Jurkat, Clone E6-1 (cell line): ENCODE measurements at places on chromosomes 5 and 9.
A peak's percentile ranks its signal among the peaks of the same experiment; 100 is the strongest.

DNA sequence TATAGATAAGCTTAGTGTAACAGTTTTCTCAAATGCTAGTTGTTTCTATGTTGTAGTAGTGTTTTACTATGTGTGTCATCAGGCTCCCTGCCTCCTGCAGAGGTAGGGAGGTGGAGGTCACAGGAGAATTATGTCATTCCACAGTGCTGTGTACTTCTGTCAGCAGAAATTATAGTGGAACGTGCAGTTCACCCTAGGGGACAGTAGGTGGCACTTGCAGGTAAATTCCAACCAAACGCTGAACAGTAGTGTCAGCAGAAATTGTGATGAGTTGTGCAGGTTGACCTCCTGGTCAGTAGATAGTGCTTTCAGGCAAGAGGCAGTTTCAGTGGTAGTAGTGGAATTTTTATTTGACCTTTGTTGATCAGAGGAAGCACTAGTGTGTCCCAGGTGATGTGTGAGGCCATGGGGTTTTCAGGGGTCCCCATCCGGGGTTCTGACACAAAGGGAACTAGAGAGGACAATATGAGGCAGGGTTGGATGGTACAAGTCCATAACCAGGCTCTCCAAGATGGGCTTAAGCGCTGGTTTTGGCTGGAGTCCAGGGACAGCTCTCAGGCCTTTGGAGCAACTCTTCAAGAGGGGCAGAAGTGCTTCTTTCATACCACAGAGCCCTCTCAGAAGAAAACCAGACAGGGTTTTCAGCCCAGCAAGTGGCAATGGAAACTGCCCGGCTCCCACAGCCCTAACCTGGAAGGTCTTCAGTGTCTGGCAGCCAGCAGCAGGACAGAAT is 402.9 kb downstream of the CYLC2 start:
- peak; percentile 54 for DNase-seq

DNA sequence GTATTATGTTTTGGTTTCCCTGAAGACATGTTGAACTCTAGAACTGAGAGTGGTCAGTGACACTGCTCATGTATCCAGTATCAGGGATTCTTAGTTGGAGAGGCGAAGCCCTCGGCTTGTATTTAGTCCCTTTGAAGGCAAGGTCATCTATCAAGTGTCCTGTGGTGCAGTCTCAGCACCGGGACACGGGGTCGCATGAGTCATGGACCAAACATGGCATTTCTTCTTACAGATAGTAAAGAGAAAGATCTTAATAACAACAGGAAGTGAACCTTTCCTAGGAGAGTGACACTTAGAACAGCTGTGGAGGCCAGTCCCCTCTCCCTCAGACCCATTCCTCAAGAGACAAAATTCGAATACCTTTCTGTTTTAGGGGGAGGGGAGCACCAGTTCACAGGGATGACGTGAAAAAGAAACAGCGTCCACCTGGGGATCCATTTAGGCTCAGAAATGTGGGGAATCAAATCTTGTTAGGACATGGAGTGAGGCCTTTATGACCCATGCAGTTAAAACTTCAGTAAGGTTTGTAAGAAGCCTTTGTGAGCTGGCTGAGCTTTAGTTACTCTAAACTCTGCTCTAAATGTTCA is 86.5 kb downstream of the ADGRV1 start:
- DNase-seq: no peak

- DNase-seq: no peak
These were observed 2.9 kb downstream of the STK10 start for GRCh38 chr5:172185096-172185461.

- DNase-seq: no peak
These were observed 26.8 kb downstream of the GRIA1 start for GRCh38 chr5:153517241-153517611.

GRCh38 chr5:134255418-134256150 is 29.7 kb upstream of the PPP2CA start:
- no peak for DNase-seq

DNA sequence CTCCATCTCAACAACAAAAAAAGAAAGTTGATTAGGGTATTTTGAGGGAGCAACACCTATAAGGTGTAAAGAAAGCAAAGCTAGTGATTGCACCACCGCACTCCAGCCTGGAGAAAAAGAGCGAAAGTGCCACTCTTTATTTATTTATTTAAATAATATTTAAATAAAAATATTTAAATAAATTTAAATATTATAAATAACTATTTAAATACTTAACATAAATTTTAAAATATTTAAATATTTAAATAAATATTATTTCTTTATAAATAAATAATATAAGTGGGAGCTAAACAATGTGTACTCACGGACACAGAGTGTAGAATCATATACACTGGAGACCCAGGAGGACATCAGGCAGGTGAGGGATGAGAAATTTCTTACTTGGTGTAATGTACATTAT is 64.4 kb upstream of the TRIO start:
- no peak for DNase-seq

- no peak for DNase-seq
These were observed 88.8 kb downstream of the CARTPT start for GRCh38 chr5:71807909-71808308.

- DNase-seq: peak; percentile 28
These were observed 54.6 kb upstream of the STXBP1 start for GRCh38 chr9:127557466-127557869.

- DNase-seq: no peak
These were observed 43.3 kb downstream of the SH3GL2 start for GRCh38 chr9:17622141-17622540.

DNA sequence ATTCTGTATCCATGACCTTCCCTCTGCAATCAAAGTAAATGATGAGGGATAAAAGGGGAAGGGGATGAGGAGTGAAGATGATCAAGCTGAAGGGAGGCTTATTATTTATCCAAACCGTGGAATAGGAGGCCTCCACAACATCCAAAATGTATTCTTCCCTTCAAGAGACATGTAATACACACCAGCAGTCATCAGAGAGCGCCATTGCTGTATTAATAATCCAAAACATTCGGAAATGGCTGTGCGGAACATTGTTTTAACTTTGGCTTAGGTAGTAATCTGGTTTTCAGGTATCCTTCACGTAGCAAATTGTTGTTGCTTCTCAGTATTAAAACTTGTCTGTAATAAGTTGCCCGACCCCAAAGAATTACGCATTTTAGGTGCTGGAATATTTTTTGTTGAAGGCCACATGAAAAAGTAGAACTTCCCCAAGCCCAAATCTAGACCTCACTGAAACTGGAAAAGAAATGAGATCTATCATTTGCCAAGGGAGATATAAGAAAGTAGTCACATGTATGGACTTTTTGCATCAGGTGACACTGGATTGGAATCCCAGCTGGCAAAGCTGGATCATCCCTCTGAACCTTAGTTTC is 2.6 kb upstream of the BOD1 start:
- DNase-seq: peak; percentile 44

DNA sequence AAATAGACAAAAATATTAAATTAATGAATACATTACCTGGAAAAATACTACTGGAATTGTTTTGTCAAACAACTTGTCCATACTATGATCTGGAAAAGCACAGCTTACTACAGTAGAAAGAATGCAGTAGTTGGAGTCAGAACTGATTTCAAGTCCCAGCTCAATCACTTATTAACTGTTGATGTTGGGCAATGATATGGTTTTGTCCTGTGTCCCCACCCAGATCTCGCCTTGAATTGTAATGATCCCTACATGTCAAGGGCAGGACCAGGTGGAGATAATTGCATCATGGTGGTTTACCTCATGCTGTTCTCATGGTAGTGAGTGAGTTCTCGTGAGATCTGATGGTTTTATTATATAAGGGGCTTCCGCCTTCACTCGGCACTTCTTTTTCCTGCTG is 247.5 kb downstream of the CD180 start:
- DNase-seq: no peak

DNA sequence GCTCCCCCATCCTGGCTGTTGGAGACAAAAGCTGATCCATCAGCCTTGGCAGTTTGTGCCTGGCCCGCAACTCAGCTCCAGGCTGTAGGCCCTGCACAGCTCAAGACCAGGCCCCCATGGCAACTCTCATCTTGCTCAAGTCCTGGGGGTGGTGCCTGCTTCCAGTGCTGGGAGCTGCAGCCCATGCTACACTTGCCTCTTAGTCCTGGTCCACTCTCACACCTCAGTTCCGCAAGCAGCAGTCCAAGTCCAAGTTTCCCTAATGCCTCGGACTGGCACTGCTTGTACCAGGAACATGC is 14.2 kb downstream of the AHRR start:
- no peak for DNase-seq

DNA sequence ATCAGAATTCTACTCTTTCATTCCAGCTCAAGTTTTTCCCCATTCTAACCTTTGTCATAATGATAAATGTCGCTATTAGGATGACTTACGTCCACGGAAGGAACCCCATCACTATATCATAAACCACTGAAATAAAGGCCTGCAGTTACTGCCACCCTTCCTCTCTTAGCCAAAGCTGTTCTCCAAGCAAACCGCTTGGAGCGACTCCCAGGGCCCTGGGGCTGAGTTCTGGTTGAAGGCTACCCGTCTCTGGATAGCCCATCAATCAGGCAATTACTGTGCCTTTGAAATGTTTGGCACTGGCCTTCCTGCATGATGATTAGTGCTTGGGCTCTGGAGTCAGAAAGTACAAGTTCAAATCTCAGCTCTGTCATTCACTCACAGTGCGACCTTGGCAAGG is 386.0 kb downstream of the SPOCK1 start:
- DNase-seq: no peak

- peak; percentile 26 for DNase-seq
These were observed at the start of gene FAM169A for GRCh38 chr5:74865804-74866595. TSS of gene FAM169A (minus strand) at chr5:74866387. CDS start at chr5:74841676, 24,711 bp downstream.

- DNase-seq: no peak
These were observed 158.0 kb upstream of the RETREG1 start for GRCh38 chr5:16774806-16775205.

DNA sequence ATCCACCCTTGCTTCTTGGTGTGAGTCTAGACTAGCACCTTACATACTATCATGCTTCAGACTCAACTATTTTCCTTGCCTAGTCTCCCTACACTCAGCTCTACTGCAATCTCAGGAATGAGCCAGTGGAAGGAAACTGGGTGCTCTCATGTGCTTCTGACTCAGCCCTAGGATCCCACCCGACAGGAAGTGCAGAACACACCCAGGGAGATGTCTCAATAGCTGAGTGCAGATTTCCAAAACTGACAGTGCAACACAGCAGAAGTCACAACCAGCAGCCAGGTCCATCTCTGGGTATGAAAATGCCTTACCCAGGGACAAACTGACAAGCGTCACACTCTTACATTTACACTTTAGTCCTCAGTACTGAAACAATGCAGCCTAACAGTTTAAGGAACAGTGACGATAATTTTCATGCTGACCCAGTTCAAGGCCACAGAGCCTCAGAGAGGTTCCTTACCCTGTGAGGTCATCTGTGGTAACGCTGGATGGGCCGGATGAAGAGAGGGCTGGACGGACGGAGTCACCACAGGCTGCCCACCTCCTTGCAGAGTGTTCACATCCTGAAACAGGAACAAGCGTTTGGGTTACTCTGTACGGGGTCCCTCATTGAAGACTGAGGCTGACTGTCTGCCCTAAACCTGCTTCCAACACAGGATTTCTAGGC is 33.0 kb downstream of the FKBP15 start:
- no peak for DNase-seq

- DNase-seq: no peak
These were observed 124.4 kb downstream of the RFK start for GRCh38 chr9:76269789-76270188.

- peak; percentile 42 for DNase-seq
These were observed 162.7 kb downstream of the ZNF608 start for GRCh38 chr5:124583469-124584350.

DNA sequence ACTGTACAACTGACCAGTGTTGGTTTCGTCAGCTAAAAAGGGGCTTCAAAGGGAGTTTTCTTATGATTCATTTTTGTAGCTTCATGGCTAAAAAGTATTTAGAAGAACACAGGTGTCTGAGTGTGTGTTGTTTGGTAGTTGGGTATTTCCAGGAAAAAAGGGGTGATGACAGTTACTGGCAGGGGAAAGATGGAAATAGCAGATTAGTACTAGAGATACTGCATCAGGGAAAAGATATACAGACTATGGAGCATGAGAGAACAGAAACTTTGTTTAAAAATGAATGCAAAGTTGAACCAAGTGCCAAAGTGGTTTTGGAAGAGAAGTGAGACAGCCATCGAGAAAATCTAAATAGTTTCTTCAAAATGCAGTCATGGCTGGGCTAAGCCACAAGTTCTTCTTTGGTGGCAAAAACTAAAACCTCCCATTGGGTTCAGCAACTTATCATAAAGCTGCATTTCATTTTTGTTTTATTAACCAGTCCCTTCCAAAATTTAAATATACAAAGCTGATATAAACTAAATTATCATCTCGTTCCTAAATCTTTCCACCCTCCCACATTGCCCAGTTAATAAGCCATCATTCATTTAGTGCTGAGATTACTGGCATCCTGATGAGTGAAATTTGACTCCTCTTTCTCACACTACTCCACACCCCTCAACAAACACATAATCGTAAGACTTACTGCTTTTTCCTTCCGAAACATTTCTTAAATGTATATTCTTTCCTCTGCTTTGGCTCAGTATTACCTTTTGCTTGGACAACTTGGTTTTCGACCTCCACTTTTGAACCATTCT is 33.5 kb downstream of the ELL2 start:
- DNase-seq: no peak

DNA sequence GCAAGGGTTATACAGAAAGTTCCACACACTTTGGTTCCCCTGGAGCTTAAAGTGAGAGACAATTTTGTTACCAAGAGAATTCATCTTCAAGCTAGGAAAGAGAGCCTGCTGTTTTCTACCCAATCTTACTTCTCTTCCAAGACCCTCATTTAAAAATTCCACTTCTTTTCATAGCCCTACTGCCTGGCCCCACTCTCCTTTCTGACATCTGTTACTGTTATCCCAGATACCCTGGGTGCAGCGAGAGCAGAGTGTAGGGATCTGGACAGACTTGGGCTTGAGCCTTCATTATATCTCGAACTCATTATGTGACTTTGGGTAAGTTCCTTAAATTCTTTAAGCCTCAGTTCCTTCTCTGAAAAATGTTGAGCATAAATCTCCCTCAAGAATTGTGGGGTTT is 263.1 kb downstream of the ASTN2 start:
- DNase-seq: no peak

DNA sequence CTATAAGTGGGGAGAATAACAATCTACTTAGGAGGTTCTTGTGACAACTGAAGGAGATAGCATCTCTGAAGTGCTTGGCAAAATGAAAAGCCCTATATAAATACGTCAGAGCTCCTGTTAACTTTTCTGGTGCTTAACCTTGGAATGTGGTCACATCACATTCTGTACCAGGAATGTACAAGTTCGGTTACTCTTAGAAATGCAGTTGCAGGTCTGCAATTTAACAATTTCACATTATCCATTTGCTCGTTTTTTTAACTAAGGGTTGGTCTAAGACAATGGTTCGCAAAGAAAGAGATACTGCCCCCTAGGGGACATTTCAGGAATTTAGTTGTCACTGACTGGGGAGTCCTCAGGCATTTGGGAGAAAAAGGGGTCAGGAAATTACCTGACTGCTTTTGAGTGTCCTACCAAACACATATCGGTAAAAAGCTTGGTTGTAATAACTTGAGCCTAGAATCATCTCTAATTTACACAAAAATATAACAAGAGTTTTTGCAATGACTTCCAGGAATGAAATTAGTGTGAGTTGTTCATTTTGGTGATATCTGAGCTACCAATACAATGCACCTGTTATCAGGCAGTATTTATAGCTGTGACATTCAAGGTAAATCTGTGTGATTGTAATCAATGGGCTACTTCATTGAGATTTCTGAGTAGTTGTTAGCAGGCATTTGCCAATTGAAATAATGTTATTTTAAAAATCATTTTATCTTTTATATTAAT is 5.4 kb upstream of the HBEGF start:
- peak; percentile 76 for DNase-seq
